ENCODE measurements at places on chromosomes 6 and 20. TPM values are rescaled to one million over a fixed set of nuclear protein-coding genes. Genes with fewer than 3 reads are reported as not detected.

- H3K36me3 ChIP-seq: no peaks in the 10 kb centered on the region
- H3K27me3 ChIP-seq: no peaks in the 10 kb centered on the region
- DNase-seq: no peak
- H3K4me1 ChIP-seq: no peaks in the 10 kb centered on the region
Observed at GRCh38 chr6:4983322-4983721, 20.5 kb downstream of the RPP40 start.

DNA sequence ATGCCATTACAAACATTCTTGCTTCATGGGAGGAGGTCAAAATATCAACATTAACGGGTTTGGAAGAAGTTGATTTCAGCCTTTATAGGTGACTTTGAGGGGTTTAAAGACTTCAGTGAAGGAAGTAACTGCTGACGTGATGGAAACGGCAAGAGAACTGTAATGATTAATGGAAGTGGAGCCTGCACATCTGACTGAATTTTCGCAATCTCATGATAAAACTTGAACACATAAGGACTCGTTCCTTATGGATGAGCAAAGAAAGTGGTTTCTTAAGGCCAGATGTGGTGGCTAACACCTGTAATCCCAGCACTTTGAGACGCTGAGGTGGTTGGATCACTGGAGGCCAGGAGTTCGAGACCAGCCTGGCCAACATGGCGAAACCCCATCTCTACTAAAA, 226.1 kb downstream of the BCAS1 start:
- H3K4me3 ChIP-seq: no peak overlapping the region
- no peaks in the 10 kb centered on the region for H3K4me1 ChIP-seq
- H3K27me3 ChIP-seq: no peaks in the 10 kb centered on the region
- H3K27ac ChIP-seq: no peak overlapping the region
- H3K36me3 ChIP-seq: no peaks in the 10 kb centered on the region
- DNase-seq: no peak

GRCh38 chr20:10263385-10264165, 44.9 kb downstream of the SNAP25 start:
- DNase-seq: no peak
- H3K27ac ChIP-seq: no peak overlapping the region
- H3K36me3 ChIP-seq: no peaks in the 10 kb centered on the region
- no peak overlapping the region for H3K4me3 ChIP-seq

DNA sequence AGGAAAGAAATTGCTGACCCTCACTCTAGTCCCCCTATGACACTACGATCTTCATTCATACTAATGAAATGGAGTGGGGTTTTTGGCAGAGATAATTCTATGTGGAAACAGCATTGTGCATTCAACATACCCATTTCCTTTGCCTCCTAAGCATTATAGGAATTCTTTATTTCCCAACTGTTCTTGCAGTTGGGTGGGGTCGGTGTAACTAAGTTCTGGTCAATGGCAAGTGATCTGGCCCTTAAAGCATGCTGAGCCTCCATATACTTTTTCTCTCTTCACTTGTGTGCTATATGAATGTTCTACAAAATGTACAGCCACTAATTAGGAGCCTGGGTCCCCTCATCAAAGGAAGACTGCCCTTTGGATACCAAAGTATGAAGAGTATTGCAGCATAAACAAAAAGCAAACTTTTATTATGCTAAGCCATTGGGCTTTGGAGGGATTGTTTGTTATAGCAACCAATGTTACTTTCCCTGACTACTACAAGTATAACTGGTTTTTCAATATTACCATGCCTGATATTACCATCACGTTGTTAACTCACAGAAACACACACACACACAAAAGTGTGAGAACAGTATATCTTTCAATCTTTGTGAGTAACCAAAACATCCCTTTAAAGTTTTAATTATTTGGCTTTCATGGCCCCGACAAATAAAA, 9.0 kb upstream of the ISM1 start:
- no peaks in the 10 kb centered on the region for H3K27me3 ChIP-seq
- H3K27ac ChIP-seq: no peak overlapping the region
- no peak overlapping the region for H3K4me3 ChIP-seq

GRCh38 chr6:149026530-149026942, 279.7 kb downstream of the UST start:
- no peak for DNase-seq
- no peaks in the 10 kb centered on the region for H3K27me3 ChIP-seq
- H3K4me3 ChIP-seq: no peak overlapping the region

- no peaks in the 10 kb centered on the region for H3K36me3 ChIP-seq
- no peaks in the 10 kb centered on the region for H3K27me3 ChIP-seq
- DNase-seq: no peak
- no peaks in the 10 kb centered on the region for H3K4me1 ChIP-seq
- no peak overlapping the region for H3K27ac ChIP-seq
Observed at GRCh38 chr6:127085181-127085580, 33.3 kb upstream of the RSPO3 start.

- H3K27ac ChIP-seq: no peak overlapping the region
- no peaks in the 10 kb centered on the region for H3K36me3 ChIP-seq
- DNase-seq: peak; percentile 83
- no peaks in the 10 kb centered on the region for H3K27me3 ChIP-seq
- H3K4me1 ChIP-seq: no peaks in the 10 kb centered on the region
- no peak overlapping the region for H3K4me3 ChIP-seq
Observed at GRCh38 chr20:5080384-5080877, 39.3 kb downstream of the PCNA start.

DNA sequence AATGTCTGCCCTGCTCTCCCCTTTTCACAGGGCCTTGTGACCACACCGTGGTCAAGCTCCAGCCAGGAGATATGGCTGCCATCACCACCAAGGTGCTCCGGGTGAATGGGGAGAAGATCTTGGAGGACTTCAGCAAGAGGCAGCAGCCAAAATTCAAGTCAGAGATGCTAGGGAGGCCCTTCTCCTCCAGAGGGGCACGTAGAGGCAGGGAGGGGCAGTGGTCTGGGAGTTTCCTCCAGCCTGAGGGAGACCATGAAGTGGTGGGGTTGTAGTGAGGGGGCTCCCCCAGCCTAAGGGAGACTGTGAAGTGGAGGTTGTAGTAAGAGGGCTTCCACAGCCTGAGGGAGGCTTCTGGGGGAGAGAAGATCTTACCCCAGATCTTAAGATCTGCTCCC, 4.0 kb downstream of the DXO start:
- H3K36me3 ChIP-seq: peaks cover 66% of the 10 kb centered on the region
- H3K27ac ChIP-seq: no peak overlapping the region
- no peak overlapping the region for H3K4me3 ChIP-seq
- no peaks in the 10 kb centered on the region for H3K27me3 ChIP-seq
- H3K4me1 ChIP-seq: no peaks in the 10 kb centered on the region

- no peaks in the 10 kb centered on the region for H3K27me3 ChIP-seq
- no peak overlapping the region for H3K4me3 ChIP-seq
- DNase-seq: no peak
- H3K36me3 ChIP-seq: no peaks in the 10 kb centered on the region
- no peaks in the 10 kb centered on the region for H3K4me1 ChIP-seq
Observed at GRCh38 chr20:1075616-1076015, 42.8 kb upstream of the PSMF1 start.

- H3K4me3 ChIP-seq: peak overlapping the region; percentile 97
- peak overlapping the region; percentile 98 for H3K27ac ChIP-seq
- H3K4me1 ChIP-seq: no peaks in the 10 kb centered on the region
- no peaks in the 10 kb centered on the region for H3K36me3 ChIP-seq
- H3K27me3 ChIP-seq: no peaks in the 10 kb centered on the region
- DNase-seq: no peak
Observed at GRCh38 chr6:149318581-149319286, 1.2 kb downstream of the TAB2 start.

GRCh38 chr20:34268851-34269636, 27.8 kb downstream of the ASIP start:
- peak overlapping the region; percentile 49 for H3K27ac ChIP-seq
- peaks cover 24% of the 10 kb centered on the region for H3K4me1 ChIP-seq
- H3K36me3 ChIP-seq: no peaks in the 10 kb centered on the region
- H3K27me3 ChIP-seq: no peaks in the 10 kb centered on the region
- peak overlapping the region; percentile 46 for H3K4me3 ChIP-seq

DNA sequence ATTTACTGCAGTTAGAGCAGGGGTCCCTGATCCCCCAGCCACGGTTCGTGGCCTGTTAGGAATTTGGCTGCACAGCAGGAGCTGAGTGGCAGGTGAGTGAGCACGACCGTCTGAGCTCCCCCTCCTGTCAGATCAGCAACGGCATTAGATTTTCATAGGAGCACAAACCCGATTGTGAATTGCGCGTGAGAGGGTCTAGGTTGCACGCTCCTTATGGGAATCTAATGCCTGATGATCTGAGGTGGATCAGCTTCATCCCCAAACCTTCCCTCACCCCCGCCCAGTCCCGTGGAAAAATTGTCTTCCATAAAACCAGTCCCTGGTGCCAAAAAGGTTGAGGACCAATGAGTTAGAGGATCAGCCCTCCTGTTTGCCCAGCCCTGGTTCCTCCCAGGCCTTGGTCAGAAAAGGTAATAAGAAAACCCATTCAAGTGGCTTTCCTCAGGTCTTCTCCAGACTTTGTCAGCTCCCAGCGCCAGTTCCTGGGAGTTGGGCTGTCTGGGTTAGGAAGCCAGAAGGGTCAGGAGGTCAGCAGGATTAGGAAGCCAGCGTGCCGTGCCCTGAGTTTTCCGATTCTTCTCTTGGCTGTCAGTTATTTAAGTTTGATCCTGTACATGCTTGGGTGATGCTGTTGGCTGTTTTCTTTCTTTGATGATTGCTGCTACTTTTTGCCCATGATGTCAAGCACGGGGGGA, 139.9 kb upstream of the PMEPA1 start:
- H3K36me3 ChIP-seq: no peaks in the 10 kb centered on the region
- DNase-seq: peak; percentile 50
- H3K4me3 ChIP-seq: no peak overlapping the region
- no peaks in the 10 kb centered on the region for H3K27me3 ChIP-seq
- H3K27ac ChIP-seq: no peak overlapping the region
- H3K4me1 ChIP-seq: no peaks in the 10 kb centered on the region

DNA sequence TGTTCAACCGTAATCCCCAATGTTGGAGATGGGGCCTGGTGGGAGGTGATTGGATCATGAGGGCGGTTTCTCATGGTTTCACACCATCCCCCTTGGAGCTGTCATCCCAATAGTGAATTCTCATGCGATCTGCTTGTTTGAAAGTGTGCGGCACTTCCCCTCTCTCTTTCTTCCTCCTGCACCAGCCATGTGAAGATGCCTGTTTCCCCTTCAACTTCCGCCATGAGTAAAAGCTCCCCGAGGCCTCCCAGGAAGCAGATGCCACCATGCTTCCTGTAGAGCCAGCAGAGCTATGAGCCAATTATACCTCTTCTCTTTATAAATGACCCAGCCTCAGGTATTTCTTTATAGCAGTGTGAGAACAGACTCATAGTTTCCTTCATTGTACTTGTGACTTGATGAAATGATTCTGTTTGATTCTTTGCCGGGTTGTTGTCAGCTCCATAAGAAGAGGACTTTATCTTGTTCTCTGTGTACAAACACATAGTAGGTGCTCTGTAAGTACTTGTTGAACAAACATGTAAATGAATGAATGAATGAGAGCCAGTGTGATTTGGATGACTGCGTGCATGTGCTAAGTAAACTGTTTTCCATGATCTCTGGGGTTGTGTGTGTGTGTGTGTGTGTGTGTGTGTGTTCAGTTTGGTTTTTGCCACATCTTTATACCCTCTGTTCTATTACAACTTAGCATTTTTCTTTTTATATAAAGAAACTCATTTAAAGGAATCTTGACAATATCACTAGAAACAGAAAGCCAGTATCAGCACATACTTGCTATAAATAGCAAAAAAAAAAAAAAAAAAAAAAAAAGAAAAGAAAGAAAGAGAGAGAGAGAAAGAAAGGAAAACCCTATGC, 22.5 kb upstream of the PTGIS start:
- no peaks in the 10 kb centered on the region for H3K4me1 ChIP-seq
- H3K27ac ChIP-seq: peak overlapping the region; percentile 84

- no peak overlapping the region for H3K27ac ChIP-seq
- no peak for DNase-seq
- no peak overlapping the region for H3K4me3 ChIP-seq
- no peaks in the 10 kb centered on the region for H3K27me3 ChIP-seq
- no peaks in the 10 kb centered on the region for H3K36me3 ChIP-seq
- H3K4me1 ChIP-seq: no peaks in the 10 kb centered on the region
Observed at GRCh38 chr6:45086360-45087084, 241.6 kb upstream of the RUNX2 start.

- H3K4me3 ChIP-seq: no peak overlapping the region
- no peak for DNase-seq
Observed at GRCh38 chr20:52305858-52306257, 114.3 kb upstream of the ZFP64 start.

DNA sequence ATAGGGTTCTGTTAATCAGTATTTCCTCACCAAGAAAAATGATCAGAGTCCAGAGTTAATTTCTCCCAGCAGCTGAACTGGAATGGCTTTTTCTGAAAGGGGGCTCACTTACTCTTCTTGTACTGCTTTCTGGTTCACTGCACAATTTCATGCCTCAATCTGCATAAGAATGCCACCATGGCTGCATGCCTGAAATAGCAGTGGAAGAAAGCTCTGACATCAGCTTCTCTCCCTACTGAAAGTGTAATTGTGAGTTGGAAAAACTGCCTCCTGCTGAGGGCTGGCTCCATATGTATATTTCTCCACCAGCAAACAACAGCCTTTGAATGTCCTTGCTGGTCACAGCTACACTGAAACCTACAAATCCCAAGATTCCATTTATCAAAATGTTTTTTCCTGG, 1027.2 kb upstream of the GJE1 start:
- H3K4me1 ChIP-seq: no peaks in the 10 kb centered on the region
- no peak overlapping the region for H3K27ac ChIP-seq
- H3K4me3 ChIP-seq: no peak overlapping the region
- H3K36me3 ChIP-seq: no peaks in the 10 kb centered on the region
- no peak for DNase-seq

DNA sequence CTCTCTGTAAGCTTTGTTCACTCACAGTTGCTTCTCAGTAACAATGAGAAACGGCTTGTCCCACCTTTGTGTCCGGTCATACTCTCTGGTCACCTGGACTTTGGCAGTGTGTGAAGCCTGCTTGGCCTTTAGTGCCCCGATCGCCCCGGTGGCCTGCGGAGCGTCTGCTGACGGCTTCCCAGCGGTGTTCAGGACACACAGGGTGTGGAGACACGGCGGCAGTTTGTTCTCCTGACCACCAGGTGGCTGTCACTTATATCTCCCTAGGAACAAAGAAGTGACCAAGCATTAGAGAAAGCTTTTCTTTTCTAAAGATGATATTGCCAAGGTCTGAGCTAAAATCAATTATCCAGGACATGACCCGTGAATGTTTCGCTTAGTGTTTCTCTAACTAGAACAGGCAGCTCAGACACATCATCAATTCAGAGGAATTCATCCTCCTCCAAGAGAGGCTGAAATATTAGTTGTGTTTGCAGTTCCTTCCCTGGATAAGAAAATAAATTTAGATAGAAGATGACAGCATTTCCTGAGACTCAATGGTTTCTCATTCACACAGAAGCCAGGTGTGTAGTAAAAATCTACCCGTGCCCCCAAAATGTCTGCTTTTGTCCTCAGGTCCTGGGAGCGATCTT, 167.4 kb upstream of the THBS2 start:
- DNase-seq: no peak
- H3K4me3 ChIP-seq: no peak overlapping the region
- H3K27ac ChIP-seq: no peak overlapping the region
- no peaks in the 10 kb centered on the region for H3K27me3 ChIP-seq
- H3K4me1 ChIP-seq: no peaks in the 10 kb centered on the region

The ZBTB46 gene
- total RNA-seq: 12.2 TPM

The C6orf132 gene
- 1.9 TPM for total RNA-seq

The ASIP gene
- total RNA-seq: not detected

The NRSN1 gene
- total RNA-seq: not detected

The ZNF165 gene
- 0.47 TPM for total RNA-seq

Measured in right atrium auricular region (tissue), 2 donors.